ENCODE measurements at places on chromosomes 2 and 18.

GRCh38 chr2:170143045-170143717 lies 34.8 kb upstream of the MYO3B start:
- DNase-seq, result no peak

GRCh38 chr18:38454764-38455469 lies 889.3 kb upstream of the CELF4 start:
- no peak for DNase-seq

- no peak for DNase-seq
These were observed 3.7 kb upstream of the CRIM1 start for GRCh38 chr2:36351736-36352349.

GRCh38 chr2:190683802-190684201 lies 34.9 kb downstream of the NAB1 start:
- DNase-seq, result no peak

- no peak for DNase-seq
These were observed 72.3 kb downstream of the AFF3 start for GRCh38 chr2:100070078-100070477.

DNA sequence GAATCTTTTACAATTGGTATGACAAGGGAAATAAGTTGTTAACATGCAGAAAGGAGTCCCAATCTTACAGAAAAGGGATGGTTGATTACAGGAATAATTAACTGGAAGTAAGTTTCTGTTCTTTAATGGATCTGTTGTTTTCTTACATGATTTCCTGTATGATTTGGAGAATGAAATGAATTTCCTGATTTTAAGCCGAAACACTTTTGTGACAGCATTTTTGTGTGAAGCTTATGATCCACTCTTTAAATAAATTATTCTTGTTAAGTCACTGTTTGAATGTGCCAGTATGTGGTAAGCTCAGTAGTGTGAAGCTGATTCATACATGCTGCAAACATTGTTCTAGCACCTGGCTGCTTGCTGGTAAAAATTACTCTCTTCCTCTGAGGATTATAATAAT lies 516.2 kb downstream of the DCDC2C start:
- DNase-seq, result no peak

DNA sequence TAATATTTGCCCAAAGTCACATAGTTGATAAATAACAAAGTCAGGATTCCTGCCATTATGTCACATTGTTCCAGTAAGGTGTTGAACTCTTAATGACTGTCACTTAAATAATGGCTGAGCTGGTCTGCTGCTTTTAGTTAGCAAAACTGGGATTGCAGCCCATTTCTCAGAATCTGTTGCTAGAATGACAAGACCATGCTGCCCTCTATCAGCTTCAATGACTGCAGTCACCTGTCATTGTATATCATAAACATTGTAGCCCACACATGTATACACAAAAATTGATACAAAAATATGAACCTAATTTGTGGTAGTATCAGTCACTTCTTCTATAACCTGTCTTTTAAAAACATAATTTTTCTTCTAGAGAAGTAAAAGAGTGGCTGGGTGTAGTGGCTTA lies 121.1 kb downstream of the FAM161A start:
- no peak for DNase-seq

- DNase-seq, result no peak
These were observed 278.8 kb upstream of the SESTD1 start for GRCh38 chr2:179543361-179543901.

DNA sequence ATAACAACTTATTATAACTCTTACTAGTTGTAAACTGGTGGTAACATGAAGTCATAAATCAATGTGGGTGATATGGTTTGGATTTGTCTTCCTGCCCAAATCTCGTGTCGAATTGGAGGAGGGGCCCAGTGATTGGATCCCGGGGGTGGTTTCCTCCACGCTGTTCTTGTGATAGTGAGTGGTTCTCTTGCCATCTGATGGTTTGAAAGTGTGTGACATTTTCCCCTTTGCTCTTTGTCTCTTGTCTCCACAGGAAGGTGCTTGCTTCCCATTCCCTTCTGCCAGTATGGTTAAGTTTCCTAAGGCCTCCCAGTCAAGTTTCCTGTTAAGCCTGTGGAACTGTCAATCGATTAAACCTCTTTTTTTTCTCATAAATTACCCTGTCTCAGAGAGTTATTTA lies 321.6 kb downstream of the DSEL start:
- no peak for DNase-seq

DNA sequence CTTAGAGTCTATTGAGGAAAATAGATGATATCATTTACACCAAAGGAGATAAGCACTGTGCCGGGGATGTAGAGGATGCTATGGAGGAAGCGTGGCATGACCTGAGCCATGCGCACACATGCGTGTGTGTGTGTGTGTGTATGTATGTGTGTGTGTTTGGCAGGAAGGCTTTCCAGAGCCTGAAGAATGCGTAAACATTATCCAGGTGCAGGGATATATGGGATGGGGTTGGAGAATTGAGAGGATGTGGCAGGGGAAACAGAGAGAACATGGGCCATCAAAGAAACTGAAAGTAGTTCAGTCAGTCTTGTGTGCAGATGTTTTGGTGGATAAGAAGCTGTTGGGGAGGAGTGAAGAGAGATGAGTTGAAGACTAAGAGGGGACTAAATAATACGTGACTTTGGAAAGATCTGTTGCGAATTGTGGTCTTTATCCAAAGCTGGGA lies 9.3 kb upstream of the STAT1 start:
- no peak for DNase-seq

DNA sequence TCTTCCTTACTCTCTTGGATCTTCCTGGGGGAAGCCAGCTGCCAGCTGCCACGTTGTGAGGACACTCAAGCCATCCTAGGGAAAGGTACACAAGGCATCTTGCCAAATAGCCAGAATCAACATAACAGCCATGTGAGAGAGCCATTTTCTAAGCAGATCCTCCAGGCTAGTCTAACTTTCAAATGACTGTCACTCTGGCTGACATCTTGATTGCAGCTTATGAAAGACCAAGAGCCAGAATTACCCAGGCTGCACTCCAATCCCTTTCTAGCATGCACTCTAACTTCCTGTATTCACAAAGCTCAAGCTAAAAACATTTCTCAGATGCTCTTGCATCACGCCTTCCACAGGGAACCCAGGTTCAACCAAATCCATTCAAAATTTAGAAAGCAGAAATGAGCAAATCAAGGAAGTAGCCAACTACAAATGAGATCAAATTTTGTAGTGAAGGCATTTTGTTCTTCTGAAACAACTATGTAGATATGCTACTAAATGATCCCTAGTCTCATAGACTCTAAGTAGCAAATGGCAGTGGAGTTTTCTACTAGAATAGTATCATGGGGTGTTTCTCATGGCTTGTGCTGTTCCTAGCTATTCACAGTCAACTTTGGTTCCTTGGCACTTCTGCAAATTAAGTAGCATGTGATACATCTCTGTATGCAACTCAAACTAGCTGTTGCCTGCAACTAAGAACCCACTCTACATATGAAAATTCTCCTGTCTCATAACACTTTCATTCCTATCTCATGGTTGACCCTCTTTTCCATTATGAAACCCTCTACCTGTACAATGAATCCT lies 281.9 kb downstream of the ZEB2 start:
- no peak for DNase-seq

- DNase-seq, result no peak
These were observed 329.6 kb upstream of the ID2 start for GRCh38 chr2:8352296-8352695.

Data from posterior cingulate gyrus (tissue), 11 donors.